ENCODE measurements at places on chromosomes 3 and 15. TPM values are rescaled to one million over a fixed set of nuclear protein-coding genes. Genes with fewer than 3 reads are reported as not detected.

DNA sequence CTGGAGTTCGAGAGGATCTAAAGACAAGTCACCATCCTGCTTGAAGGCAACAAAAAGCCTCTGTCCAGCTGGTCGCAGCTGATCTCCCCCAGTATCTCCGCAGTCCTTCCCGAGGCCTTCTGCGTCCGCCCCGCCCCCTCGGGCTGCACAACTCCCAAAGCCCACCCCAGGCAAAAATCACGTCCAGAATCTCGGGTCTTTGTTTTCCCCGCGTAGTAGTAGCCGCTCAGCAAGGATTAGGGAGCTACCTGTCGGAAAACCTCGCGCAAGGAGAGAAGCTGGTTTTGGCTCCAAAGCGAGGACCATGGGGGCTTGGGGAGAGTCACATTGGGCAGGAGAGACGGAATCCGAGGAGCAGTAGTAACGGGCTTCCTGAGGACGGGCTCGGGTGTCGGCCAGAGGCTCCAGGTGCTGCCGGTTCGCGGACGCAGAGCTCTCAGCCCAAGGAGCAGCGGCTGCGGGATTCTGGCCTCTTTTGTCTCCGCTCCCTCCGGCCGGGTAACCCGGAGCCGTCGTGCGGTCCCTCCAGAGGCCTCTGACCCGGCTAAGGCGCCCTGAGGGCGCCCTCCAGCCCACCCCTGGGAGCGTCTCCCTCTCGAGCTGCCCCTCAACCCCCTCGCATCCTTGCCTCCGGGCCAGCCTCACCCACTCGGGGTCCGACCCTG is 401 bp downstream of the ZSCAN29 start:
- peak; percentile 48 for DNase-seq
- peak overlapping the region; percentile 86 for H3K4me3 ChIP-seq
- H3K27ac ChIP-seq = peak overlapping the region; percentile 48
- peaks cover 18% of the 10 kb centered on the region for H3K4me1 ChIP-seq

- no peak for DNase-seq
- no peaks in the 10 kb centered on the region for H3K36me3 ChIP-seq
- H3K27ac ChIP-seq = no peak overlapping the region
- H3K27me3 ChIP-seq = no peaks in the 10 kb centered on the region
- H3K4me1 ChIP-seq = no peaks in the 10 kb centered on the region
Measured at GRCh38 chr15:94305133-94305532, 73.8 kb downstream of the MCTP2 start.

DNA sequence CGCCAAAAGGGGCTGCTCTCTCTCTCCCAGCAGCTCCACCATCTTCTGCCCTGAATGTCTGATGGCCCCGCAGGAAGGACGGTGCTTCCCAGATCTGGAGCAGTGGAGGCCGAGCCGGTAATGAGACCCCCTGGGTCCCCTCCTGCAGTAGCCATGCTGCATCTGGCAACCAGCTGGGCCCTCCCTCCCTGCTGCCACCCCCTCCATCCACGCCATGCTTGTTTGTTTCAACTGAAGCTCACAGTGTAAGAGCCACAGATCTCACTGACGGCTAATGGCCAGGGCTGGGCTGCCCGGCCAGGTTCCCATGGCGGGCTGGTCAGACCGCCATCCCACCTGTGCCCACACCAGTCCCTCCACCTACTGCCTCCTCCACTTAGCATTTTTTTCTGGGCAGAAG is 260.8 kb downstream of the UACA start:
- no peaks in the 10 kb centered on the region for H3K36me3 ChIP-seq
- no peak overlapping the region for H3K27ac ChIP-seq
- no peak overlapping the region for H3K4me3 ChIP-seq
- DNase-seq = no peak
- H3K27me3 ChIP-seq = no peaks in the 10 kb centered on the region

- H3K4me3 ChIP-seq = no peak overlapping the region
- DNase-seq = no peak
- no peaks in the 10 kb centered on the region for H3K4me1 ChIP-seq
- no peaks in the 10 kb centered on the region for H3K36me3 ChIP-seq
- H3K27me3 ChIP-seq = no peaks in the 10 kb centered on the region
Measured at GRCh38 chr3:134881305-134881704, 86.2 kb downstream of the EPHB1 start.

- H3K27ac ChIP-seq = no peak overlapping the region
- no peaks in the 10 kb centered on the region for H3K27me3 ChIP-seq
- H3K4me3 ChIP-seq = no peak overlapping the region
- H3K4me1 ChIP-seq = no peaks in the 10 kb centered on the region
- DNase-seq = no peak
Measured at GRCh38 chr3:112579232-112579631, 17.4 kb downstream of the SLC35A5 start.

GRCh38 chr3:2861120-2861519 is 249.1 kb downstream of the IL5RA start:
- no peaks in the 10 kb centered on the region for H3K36me3 ChIP-seq
- no peak for DNase-seq
- no peaks in the 10 kb centered on the region for H3K27me3 ChIP-seq
- no peak overlapping the region for H3K27ac ChIP-seq
- no peak overlapping the region for H3K4me3 ChIP-seq

DNA sequence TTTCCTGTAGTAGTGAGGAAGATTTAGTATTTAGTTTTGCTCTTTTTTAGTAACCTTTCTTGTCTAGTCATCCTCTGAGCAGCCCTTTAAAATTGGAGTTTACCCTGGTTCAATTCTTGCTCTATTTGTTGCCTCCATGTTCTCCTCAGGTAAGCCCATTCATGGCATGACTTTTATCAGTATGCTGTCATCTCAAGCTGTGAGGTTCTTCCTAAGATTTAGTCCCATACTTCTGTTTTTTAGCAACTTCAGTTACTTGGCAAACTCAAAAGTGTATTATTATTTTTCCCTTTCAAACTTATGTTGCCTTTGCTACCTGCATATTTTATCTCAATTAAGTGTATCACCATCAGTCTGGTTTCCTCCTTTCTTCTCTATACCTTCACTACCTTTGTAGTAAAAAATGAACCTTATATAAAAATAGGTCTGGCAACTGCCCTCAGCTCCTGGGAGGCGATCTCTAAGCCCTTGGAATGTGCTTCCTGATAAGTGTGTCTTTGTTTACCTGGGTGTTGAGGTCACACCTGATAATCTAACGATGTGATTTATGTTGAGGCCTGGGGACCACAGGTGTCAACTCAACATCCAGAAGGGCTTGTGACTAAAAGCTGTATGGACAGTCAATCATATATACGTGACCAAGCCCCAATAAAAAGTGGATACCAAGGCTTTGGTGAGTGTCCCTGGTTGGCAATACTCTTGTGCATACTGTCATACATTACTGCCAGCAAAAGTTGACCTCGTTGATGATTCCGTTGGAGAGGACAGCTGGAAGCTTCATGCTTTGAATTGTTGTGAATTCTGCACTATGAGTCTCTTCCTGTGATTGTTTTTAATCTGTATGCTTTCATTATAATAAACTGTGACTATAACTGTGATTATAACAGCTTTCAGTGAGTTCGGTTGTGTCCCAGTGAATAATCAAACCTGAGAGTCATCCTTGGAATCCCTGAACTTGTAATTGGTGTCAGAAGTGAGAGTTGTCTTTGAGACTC is 3.9 kb downstream of the NSUN3 start:
- peak; percentile 29 for DNase-seq
- H3K36me3 ChIP-seq = peaks cover 2% of the 10 kb centered on the region
- H3K4me3 ChIP-seq = no peak overlapping the region
- H3K4me1 ChIP-seq = peaks cover 15% of the 10 kb centered on the region

DNA sequence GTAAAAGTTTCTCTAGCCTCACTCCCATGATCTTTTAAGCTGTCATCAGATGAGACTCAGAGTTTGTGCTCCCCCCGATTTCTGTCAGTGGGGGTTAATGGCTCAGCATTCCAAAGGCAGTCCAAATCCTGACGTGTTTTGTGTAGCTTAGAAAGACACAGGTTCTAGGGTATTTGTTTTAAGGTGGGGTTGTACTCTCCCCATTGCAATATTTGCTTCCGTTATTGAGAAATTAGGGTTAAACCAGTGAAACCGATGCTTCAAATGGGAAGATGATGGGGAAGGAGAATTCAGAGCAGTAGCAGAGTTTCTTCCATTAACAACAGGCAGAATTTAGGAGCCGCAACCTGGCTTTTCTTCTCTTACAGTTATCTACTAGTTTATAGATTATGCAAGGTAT is 3.4 kb downstream of the PIGB start:
- no peaks in the 10 kb centered on the region for H3K36me3 ChIP-seq
- no peak overlapping the region for H3K4me3 ChIP-seq
- H3K27ac ChIP-seq = no peak overlapping the region
- H3K27me3 ChIP-seq = no peaks in the 10 kb centered on the region

DNA sequence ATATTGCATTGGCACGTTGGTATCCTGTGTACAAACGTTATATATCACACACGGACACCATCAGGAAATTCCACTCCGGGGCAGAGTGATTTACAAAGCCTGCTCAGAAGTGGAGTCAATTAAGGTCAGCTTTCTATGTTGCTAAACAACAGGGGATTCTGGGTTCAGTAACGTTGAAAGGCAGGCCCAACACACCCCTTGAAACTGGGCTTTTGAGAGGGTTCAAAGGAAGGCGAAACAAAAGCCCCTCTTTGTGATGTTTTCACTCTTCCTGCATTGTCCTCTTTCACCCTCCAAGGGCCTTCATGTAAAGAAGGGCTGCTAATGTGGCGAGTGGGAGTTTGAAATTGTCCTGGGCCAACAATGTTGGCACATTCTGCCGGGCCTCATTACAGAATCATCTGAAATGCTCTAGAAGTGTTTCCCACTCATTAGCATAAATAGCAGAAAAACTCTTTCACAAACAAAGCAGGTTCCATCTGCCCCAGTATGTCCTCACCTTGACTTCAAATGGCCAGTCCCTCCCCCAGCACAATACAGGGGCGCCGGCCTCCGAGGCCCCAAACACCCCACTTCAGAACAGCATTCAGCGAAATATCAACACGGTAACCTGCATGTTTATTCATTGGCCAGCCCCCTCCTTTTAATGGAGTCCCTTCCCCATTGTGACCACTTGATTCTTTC is 76.4 kb downstream of the HES1 start:
- H3K4me3 ChIP-seq = no peak overlapping the region
- H3K36me3 ChIP-seq = no peaks in the 10 kb centered on the region
- H3K4me1 ChIP-seq = peaks cover 9% of the 10 kb centered on the region
- H3K27ac ChIP-seq = no peak overlapping the region
- peak; percentile 74 for DNase-seq

- DNase-seq = peak; percentile 47
- H3K36me3 ChIP-seq = no peaks in the 10 kb centered on the region
- peak overlapping the region; percentile 13 for H3K27ac ChIP-seq
- H3K27me3 ChIP-seq = no peaks in the 10 kb centered on the region
Measured at GRCh38 chr15:95609096-95609495, 721.4 kb upstream of the NR2F2 start.

DNA sequence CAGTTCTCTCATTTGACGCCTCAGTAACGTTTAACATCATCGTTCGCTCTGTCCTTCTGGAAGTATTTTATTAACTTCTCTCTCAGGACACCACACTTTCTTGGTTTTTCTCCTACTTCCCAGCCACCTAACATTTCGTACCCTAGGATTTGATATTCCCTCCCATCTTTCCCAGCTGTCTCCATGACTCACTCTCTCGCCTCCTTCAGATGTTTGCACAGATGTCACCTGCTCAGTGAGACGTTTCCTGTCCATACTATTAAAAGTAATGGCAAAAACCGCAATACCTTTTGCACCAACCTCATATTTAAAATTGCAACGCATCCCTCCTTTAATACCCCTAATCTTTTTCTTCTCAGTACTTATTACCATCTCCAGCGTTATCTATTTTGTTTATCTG is 62.1 kb upstream of the SPRED1 start:
- no peaks in the 10 kb centered on the region for H3K36me3 ChIP-seq
- H3K4me3 ChIP-seq = no peak overlapping the region
- H3K27me3 ChIP-seq = peaks cover 21% of the 10 kb centered on the region
- H3K4me1 ChIP-seq = peaks cover 4% of the 10 kb centered on the region
- no peak overlapping the region for H3K27ac ChIP-seq

- no peak for DNase-seq
- H3K27ac ChIP-seq = no peak overlapping the region
- H3K27me3 ChIP-seq = no peaks in the 10 kb centered on the region
- H3K36me3 ChIP-seq = no peaks in the 10 kb centered on the region
- no peaks in the 10 kb centered on the region for H3K4me1 ChIP-seq
Measured at GRCh38 chr3:190554197-190554596, 40.3 kb downstream of the IL1RAP start.

- H3K4me3 ChIP-seq = no peak overlapping the region
- H3K27me3 ChIP-seq = no peaks in the 10 kb centered on the region
- no peaks in the 10 kb centered on the region for H3K36me3 ChIP-seq
- no peak for DNase-seq
- no peaks in the 10 kb centered on the region for H3K4me1 ChIP-seq
Measured at GRCh38 chr3:8596321-8597218, 48.0 kb downstream of the SSUH2 start.

GRCh38 chr15:69305204-69305931 is 6.7 kb downstream of the PAQR5 start:
- peaks cover 7% of the 10 kb centered on the region for H3K4me1 ChIP-seq
- H3K27me3 ChIP-seq = no peaks in the 10 kb centered on the region
- H3K27ac ChIP-seq = no peak overlapping the region
- DNase-seq = peak; percentile 50
- no peak overlapping the region for H3K4me3 ChIP-seq

DNA sequence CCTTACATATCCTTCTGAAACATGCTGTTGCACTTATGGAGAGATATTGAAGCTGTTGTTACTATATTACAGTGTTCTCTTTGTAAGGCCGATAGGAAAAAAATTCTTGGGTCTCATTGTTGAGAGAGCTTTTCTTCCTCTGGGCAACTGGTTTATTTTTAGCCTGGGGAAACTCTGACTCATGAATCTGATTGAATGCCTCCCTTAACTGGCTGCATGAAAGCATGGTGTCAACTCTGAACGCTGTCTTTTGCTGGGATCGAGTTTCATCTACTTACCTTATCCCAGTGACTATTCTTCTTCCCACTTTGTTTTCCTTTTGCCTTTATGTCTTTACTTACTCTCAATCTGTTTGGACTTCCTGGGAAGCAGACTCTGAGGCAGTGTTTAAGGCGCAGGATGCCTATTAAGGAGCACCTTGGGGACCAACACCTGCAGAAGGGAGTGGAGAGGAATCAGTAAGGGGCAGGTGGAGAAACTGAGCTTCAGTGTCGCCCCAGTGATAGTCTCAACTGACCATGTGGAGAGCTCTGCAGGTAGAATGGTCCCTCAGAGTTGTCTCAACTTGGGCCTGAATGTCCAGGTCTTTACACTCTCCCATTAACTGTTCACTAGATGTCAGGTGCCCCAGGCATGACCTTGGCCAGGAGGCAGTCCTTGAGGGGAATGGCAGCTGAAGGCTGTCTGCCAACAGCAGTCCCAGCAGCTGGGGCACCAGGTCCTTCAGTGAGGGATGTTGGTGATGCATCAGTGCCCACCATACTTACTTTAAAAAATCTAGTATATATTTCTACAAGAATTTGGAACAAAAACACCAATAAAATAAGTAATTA is 88.9 kb upstream of the CCNL1 start:
- DNase-seq = peak; percentile 94
- peak overlapping the region; percentile 39 for H3K27ac ChIP-seq
- H3K4me1 ChIP-seq = peaks cover 23% of the 10 kb centered on the region
- H3K27me3 ChIP-seq = no peaks in the 10 kb centered on the region
- H3K4me3 ChIP-seq = no peak overlapping the region

GRCh38 chr3:15495461-15496340 is 25.8 kb downstream of the COLQ start:
- H3K4me3 ChIP-seq = no peak overlapping the region
- DNase-seq = no peak
- H3K4me1 ChIP-seq = no peaks in the 10 kb centered on the region
- peaks cover 3% of the 10 kb centered on the region for H3K27me3 ChIP-seq
- H3K36me3 ChIP-seq = no peaks in the 10 kb centered on the region
- no peak overlapping the region for H3K27ac ChIP-seq

VGLL3 gene
- 4.2 TPM for total RNA-seq

ARPP21 gene
- not detected for total RNA-seq

TPRG1 gene
- not detected for total RNA-seq

EFCC1 gene
- 0.73 TPM for total RNA-seq

BBS4 gene
- total RNA-seq = 7.5 TPM

Data from endothelial cell of umbilical vein (primary cell).